Fibroblast of the conjunctiva (primary cell): ENCODE measurements at places on chromosomes 2 and 18.

GRCh38 chr18:76658627-76659026 is 163.6 kb upstream of the ZNF516 start:
- DNase-seq, result no peak

- no peak for DNase-seq
Observed at GRCh38 chr2:147250652-147251356, 594.0 kb upstream of the ACVR2A start.

DNA sequence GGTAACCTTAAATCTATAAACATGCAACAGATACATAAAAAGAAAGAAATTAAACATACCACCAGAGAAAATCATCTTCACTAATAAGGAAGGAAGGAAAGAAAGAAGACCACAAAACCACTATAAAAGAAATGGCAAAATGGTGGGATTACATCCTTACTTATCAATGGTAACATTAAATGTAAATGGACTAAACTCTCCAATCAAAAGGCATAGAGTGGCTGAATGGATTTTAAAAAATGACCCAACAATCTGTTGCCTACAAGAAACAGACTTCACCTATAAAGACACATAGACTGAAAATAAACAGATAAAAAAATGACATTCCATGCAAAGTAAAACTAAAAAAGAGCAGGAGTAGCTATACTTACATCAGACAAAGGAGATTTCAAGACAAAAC is 195.4 kb downstream of the GALNT13 start:
- no peak for DNase-seq

GRCh38 chr2:233256048-233256447 is 4.6 kb downstream of the ATG16L1 start:
- no peak for DNase-seq

- DNase-seq, result no peak
Observed at GRCh38 chr2:201208563-201209252, 25.8 kb downstream of the CASP10 start.

DNA sequence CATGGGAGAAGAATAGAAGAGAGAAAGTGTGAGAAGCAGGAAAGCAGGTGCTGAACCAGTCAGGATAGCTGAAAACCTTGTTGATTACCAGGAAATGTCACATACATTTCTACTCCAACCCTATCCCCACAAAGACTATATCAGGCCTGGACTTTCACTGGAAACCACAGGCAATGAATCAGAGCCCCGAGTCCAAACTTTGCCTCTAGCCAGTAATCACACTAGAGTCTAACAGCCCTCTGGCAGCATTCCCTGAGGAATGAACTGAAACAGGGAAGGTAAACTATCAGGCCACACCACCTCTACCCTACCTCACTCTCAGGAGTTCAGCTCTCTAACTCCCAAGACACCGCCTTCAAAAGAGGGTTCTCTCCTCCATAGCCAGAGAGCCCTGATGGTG is 18.7 kb upstream of the IHH start:
- no peak for DNase-seq

- no peak for DNase-seq
Observed at GRCh38 chr2:68088940-68089339, 26.1 kb upstream of the C1D start.

GRCh38 chr2:11980809-11981208 is 234.4 kb downstream of the LPIN1 start:
- DNase-seq, result no peak

DNA sequence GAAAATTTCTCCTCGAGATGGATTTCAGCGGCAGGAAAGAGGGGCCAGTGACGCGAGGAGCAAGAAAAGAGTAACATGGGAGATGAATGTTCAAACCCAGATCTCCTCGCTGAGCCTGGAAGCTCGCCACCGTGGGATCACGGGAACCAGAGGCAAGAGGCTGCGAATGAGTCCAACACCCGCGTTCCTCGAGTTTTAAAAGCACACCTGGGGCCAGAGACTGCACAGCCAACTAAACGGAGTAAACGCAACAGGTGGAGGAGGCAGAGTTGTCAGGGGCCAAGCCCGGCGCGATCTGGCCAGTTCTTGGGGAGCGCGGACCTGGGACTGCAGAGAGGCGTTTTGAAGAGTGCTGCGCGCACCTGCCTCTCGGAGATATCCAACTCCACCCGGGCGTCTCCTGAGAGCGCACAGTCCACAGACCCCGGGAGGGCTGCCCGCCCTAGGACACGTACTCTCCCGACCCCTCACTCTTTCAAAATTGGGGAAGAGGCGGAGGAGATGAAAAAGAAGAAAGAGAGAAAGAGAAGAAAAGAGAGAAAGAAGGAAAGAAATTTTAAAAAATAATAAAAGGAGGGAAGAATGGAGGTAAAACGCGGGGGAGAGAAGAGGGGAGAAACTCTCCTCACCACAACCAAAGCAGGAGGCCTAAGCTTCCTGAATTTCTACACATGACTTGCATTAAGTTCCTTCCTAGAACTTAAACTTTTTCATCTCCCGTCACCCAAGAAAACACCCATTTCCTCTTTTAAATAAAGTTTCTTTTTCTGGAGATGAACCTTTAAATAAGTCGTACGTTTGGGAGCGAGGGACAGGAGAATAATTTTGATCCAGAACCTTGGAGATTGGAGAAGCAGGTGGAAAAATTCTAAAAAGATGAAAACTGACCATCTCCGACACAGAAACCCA is 5.3 kb upstream of the PAX3 start:
- DNase-seq, result no peak

DNA sequence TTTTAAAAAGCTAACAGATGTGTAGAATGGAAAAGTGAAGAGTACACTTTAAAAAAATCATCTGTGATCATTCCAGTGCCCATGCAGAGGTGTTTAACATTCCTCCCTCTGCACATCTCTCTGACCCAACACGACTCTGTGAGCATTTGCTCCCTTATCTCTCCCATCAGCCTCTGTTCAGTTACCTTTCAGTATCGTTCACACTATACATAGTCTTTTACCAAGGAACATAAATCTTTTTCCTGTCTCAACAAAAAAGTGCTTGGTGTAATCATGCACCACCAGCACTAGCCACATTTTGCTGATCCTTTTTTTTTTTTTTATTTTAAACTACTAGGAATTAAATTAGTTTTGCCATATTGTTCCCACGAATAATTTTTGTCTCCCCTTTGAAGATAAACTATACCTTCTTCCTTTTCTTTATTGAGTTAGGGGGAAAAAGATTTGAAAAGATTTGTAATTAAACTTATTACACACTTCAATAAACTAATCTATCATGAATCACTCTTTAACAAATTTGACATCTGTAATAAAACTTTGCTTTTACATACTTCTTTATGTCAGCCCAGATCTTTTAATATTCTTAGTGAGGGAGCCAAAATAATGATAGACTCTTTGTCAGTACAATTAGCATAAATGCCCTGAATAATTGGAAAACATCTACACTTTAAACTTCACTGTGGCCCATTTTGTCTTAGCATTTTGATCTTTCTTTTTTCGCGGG is 489.8 kb upstream of the FANCL start:
- DNase-seq, result no peak

DNA sequence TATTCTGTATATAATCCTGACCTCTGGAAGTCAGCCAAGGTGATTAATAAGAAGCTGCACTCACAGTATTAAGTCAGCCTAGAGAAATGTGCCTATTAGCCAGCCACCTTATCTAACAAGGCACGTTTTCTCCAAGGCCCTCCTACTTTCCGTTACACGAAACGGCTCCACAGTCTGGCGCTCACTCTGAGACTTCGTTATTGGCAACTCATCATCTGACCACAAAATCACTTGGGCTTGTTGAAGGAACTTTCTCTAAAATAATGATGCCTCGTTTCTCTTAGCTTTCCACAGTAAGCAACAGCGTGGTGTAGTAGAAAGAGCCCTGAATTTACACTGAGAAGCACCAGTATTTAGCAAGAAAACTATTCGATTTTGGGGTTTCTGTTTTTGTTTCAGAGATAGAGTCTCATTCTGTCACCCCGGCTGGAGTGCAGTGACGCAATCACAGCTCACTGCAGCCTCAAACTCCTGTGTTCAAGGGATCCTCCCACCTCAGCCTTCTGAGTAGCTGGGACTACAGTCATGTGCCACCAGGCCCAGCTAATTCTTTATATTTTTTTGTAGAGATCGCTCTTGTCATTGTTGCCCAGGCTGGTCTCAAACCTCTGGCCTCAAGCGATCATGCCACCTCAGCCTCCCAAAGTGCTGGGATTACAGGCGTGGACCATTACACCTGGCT is 53.6 kb upstream of the SLC14A1 start:
- no peak for DNase-seq

- no peak for DNase-seq
Observed at GRCh38 chr2:95698146-95698545, 106.3 kb downstream of the TRIM43 start.

DNA sequence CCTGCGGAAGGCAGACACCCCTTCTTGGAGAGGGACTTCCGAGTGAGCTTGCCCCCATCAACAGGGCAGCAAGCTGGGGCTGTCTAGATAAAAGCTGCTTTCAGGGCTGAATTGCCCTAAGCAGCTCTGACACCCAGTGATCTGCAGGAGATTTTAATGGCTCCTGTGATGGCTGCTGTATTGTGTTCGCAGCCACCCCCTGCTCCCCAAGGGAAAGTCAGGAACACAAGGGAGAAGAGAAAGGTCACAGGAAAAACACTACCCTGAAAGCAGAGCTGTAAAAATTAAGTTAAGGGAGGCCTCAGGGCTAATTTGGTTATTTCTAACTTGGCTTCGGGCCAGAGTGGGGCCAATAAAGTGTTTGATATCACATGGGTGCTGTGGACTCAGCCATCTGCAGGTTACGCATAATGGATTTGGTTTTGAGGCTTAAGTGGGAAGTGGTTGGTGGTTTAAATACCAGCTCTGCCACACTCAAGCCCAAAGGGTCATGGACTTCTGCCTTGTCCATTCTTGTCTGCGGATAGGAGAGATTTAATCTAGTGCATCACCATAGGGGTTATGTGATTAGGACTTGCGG is 147.6 kb downstream of the CLIP4 start:
- DNase-seq, result no peak

DNA sequence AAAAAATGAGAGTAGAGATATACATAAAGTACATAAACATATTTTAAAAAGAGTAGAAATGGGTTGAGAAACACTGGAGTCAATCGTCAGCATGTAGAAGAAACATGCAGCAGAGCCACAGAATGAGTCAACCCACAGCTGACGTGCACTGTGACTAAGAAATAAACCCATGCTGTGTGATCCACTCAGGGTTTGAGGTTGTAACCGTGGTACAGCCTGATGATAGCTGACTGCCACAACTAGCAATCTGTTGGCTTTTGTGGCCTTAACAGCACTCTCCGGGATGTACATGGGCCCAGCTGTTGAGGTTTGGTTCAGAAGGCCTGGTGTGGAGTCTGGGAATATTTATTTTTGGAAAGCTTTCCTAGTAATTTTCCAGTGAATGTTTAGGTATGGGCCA is 554.4 kb upstream of the MEX3C start:
- DNase-seq, result no peak

- DNase-seq, result peak; percentile 28
Observed at GRCh38 chr2:41963661-41964525, 83.9 kb upstream of the PKDCC start.

DNA sequence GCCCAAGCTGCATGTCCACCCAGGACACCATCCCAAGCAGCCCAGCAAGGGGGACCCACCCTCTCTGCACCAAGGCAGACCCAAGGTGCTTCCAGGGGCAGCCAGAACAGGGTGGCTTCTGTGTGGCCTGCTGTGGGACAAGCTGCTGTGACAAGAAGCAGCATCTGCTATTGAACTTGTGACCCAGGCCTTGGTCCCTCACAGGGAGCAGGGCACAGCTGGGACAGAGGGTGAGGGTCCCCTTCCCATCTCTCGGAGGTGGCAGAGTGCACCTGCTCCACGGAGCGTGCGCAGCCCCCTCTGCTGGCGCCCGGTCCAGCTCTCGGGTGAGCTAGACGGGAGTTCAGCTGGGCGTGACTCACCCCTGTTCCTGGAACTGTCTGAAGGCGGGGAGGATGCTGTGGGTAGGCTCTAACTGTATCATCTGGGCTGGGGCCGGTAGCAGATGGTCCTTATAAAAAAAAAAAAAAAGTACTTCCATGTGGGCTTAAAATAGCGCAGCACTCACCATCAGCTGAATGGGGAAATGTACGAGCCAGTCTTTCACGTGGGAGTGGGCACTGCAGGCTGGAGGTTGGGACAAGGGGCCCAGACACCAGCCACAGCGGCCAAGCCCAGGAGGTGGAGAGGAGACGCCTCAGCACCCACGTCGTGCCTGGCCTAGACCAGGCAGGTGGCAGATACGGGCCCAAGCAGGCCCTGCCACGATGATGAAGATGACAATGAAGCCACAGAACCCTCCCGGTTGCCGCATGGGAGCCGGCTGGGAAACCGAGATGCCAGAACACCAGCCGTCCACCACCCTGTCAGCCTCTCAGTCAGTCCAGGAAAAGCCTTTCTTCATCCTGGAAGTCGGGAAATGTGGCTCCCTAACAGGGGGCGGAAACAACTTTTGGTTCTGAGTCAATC is 136.8 kb upstream of the ID2 start:
- peak; percentile 82 for DNase-seq

GRCh38 chr2:206942592-206943478 is 3.5 kb downstream of the CPO start:
- DNase-seq, result no peak

DNA sequence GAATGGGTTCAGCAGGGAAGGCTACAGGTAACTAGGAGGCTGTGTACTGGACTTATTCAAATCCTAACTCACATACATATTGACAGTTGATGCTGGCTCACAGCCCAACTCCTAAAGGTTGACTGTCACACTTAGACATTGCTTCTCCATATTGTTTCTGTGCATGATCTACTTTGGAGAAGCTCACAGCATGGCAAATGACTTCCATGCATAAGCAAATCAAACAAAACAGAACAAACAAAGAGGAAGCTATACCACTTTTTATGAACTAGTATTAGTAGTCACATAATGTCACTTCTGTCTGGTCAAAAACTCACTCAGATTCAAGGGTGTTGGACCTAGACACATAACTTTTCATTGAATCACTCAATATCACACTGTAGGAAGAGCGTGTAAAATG is 43.8 kb upstream of the CDH19 start:
- DNase-seq, result no peak

GRCh38 chr2:120357768-120358167 is 11.8 kb downstream of the INHBB start:
- no peak for DNase-seq

- DNase-seq, result no peak
Observed at GRCh38 chr2:128949360-128949759, 630.7 kb upstream of the HS6ST1 start.

GRCh38 chr2:215288112-215288815 is 23.6 kb upstream of the ATIC start:
- DNase-seq, result no peak

GRCh38 chr18:63207143-63207790 is 112.3 kb downstream of the BCL2 start:
- no peak for DNase-seq

GRCh38 chr2:138090330-138090729 is 126.1 kb downstream of the HNMT start:
- peak; percentile 13 for DNase-seq

DNA sequence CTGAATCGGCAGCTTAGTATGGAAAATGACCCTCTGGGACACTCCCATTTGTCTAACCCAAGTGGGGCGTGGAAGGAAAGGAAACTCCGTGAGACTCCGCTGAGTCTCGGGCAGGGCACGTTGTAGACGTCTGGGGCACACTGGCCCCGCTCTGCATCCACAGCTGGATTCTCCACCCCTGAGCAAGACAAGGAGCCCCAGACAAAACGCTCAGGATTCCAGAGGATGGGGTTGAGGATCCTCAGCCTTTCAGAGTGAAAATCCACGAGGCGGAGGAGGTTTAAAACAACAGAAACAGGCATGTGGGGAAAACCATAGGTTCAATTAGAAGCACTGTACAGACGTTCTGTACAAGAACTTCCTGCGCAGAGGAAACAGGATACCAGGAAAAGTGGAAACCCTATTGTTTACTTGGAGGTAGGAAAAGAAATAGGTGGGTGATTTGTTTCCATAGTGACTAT is 124.9 kb upstream of the ZNF236 start:
- no peak for DNase-seq
